ENCODE measurements at places on chromosomes 6 and 20.

- no peak for DNase-seq
Observed at GRCh38 chr6:44133003-44133931, 5.9 kb downstream of the TMEM63B start.

DNA sequence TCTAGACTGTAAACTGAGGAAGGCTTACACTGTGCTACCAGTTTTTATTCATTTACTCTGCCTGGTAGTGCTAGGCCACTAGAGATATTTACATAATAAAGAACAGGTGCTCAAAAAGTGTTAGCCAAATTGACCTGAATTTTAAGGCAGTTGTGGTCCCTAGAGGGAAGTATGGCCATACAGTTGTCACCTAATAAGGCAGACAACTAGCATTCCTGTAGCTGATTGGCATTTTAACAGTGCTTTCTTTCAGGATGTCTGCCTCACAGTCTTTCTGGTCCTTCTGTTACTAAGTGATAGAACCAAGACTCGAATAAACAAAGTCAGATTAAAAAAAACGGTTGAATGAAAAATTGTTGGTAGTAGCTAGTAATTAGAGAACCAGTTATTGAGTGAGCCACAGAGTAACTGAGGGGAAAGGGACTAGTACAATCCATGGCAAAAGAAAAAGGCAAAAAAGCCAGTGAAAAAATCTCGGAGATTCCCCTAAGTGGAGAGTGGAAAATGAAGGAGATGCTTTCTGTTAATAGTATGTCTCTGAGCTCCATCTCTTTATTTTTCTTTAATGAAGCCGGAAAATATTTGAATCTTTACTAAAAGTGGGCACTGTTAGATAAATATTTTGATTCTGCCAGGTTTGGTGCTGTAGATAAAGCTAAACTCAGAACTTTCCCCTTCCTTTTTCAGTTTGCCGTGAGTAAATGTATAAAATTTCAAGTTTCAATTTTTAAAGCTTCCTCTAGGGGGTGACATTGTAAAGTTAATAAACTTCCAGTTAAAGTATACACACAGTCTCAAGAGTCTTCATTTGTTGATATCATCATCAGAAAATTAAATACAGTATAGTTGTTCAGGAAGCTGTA, 9.1 kb downstream of the VTA1 start:
- no peak for DNase-seq

GRCh38 chr20:34712525-34713192, 8.5 kb downstream of the TP53INP2 start:
- DNase-seq: no peak

DNA sequence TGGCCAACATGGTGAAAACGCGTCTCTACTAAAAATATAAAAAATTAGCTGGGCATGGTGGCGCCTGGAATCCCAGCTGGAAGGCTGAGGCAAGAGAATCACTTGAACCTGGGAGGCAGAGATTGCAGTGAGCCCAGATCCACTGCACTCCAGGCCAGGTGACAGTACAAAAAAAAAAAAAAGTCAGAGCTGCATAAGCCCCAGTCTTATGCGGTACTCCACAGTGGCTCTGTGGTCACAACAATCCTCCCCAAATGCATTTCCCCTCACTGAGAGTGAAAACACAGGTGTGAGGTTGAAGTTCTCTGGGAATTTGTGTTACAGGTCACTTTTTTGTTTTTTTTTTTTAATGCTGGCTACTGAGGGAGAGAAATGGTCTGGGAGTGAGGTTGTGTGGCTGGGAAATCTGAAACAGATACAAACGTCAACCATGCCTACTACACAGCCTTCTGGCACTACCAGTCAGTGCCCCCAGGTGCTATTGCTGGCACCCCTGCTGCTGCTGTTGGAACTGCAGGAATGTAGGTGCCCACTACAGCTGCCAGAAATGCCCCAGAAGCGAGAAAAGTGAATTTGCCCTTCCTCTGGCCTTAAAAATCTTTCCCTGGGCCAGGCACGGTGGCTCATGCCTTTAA, 5.7 kb downstream of the MRPS26 start:
- no peak for DNase-seq

- DNase-seq: no peak
Observed at GRCh38 chr6:150392452-150393220, 23.8 kb downstream of the IYD start.

DNA sequence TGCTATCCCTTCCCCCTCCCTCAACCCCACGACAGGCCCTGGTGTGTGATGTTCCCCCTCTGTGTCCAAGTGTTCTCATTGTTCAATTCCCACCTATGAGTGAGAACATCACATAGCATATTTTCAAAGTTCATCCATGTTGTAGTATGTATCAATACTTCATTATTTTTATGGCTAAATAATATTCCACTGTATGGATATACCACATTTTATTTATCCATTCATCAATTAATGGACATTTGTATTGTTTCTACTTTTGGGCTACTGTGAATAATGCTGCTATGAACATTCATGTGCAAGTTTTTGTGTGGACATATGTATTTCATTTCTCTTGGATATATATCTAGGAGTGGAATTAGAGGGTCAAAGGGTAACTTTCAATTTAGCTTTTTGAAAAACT, 58.7 kb upstream of the ARMC2 start:
- no peak for DNase-seq

DNA sequence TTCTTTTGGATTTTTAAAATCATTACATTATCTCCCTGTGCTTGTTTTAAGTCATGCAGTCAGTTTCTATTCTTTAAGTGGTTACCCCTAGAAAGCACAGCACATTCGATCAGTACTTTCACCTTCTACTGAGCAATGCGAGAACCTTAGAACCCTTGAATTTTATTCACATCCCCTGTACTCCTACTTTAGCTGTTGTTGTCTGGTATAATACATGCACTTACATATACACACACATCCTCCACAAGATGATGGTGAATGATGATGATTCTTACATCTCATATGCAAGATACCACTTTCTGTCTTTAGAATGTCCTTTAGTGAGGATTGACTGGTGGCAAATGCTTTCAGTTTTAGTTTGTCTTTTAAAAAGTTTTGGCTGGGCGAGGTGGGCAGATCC, 5.7 kb downstream of the CDC40 start:
- no peak for DNase-seq

GRCh38 chr6:17886891-17887290, 100.5 kb downstream of the KIF13A start:
- no peak for DNase-seq

- DNase-seq: no peak
Observed at GRCh38 chr6:41430875-41431274, 95.5 kb downstream of the NCR2 start.

DNA sequence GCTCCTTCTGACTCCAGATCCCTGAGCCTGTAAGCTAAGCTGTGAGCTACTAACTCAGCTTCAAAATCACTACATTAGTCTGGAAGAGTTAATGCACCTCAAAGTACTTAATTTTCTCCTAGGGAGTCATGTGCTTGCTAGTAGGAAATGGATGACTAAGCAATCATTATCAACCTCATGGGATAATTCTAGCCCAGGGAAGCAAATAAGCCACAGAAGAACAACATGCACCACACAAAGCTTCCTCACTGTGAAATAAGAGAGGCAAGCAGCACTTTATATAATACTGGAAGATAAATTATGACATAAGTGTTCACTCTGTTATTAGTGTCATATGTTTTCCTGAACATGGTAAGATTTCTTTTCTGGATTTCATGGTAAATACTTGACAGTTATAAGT, 57.9 kb upstream of the RCAN2 start:
- DNase-seq: no peak

DNA sequence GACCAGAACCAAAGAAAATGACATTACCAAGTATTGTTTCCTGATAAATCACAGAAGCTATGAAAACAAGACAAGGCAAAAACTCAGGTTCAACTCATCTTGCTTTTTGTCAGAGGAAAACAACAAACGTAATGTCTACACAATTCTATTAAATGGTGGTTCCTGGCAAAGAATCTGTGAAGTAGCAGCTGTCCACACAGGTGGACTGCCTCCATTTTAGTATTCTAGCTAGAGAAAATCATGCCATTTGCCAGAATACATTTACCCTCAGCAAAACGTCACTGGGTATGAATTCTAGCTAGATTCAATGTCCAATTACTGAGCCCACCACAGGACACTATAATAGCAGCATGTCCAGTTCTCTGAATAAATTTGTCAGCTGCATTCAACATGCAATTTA, 125.4 kb downstream of the ADGRB3 start:
- DNase-seq: no peak

- no peak for DNase-seq
Observed at GRCh38 chr6:163417595-163417994, 3.1 kb downstream of the QKI start.

GRCh38 chr6:80938131-80938530, 814.4 kb downstream of the TENT5A start:
- DNase-seq: no peak

- DNase-seq: no peak
Observed at GRCh38 chr6:23213651-23214050, 644.3 kb downstream of the HDGFL1 start.

DNA sequence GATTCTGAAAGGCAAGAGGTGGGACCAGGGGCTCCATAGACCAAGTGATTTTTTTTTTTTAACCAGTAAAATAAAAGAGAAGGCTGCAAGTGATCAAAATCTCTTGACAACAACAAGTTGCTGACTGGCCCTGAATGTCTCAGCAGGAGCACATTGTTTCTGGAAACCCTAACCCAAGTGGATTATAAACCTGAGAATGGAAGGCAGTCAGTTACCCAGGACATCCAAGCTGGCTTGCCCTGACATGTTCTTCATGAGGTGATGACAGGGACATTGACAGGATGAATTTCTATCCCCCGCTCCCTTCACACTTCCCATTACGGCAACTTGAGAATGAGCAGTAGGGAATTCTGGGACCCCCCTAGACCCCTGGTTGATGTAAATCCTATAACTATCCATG, 49.6 kb upstream of the RIPOR2 start:
- no peak for DNase-seq

DNA sequence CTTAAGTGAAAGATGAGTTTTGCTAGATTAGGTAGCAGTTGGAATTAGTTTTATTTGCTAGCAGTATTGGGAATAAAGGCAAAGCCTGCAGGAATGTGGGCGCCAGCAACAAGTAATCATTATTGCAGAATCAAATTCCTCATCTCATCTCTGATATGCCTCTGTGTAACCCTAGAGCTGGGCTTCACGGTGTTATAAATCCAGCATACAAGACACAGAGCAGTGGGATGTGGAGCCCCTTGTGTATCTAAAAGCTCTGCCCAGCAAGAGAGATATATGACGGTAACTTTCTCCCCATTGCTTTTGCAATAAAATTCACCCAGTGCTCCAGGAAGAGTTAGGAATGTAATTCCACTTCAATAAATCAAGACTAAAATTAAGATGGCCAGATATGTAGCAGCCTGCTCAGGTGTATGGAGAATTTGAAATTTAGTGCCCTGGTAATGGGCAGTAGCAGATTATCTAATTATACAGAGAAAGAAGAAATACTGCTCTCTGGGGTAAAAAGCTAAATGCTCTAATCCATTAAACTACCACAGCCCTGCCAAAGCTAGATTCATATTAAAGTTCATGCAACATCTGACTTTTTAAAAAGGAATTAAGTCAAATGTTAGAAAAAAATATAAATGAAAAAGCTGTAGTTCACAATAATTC, 5.6 kb upstream of the BLOC1S5 start:
- no peak for DNase-seq

GRCh38 chr6:52574709-52575501, 2.0 kb downstream of the TRAM2 start:
- no peak for DNase-seq

DNA sequence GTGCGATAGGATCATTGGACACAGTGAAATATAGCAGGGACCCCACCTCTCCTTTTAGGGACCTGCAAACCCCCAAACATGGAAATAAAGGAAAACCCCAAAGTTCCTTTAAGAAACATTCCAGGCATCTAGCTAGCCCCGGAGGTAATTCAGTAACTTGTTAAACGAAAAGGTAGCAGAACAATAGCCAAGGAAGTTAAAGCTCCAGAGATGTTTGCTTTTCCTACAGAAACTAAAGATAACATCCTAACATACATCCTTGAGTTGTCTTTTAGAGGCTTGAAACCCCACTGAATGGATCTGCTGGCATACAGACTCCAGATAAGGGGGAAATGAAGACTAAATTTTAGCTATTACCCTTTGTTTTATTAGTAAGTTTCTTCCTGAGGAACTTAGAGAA, 51.0 kb downstream of the FAM184A start:
- no peak for DNase-seq

GRCh38 chr6:125798734-125799508, 8.2 kb downstream of the NCOA7 start:
- no peak for DNase-seq

DNA sequence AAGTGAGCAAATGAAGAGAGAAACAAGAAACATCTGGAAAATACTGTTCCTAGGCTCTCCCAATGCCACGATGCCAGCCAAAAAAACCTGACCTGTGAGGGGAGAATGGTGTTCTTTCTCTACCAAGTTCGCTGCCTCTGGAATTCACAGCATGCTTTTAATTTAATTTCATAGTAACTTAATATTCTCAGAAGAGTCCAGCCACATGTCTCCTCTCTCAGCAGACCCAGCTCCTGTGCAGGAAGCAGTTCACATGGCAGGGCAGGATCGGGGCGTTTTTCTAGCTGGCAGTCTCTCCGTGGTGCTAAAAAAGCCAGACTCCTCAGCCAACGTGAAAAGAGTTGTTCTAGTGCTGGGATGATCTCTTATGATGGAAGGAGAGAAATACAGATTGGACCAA, 57.5 kb downstream of the BFSP1 start:
- no peak for DNase-seq

DNA sequence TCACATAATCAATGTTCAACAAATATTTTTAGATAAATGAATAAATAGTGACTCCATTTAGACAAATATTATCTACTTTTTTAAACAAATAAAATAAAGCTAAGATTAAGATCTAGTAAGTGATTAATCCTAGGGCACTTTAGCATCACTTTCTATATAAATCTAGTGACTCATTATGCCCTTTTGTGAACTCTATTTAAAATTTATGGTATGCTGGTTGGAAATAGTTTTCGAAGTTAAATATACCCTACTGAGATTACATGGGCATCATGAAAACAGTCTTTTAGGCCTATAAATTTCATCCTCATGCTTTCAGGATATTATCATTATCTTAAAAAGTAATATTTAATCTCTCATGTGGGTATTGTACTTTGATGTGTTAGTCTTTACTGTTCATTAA, 140.4 kb upstream of the UFL1 start:
- no peak for DNase-seq

DNA sequence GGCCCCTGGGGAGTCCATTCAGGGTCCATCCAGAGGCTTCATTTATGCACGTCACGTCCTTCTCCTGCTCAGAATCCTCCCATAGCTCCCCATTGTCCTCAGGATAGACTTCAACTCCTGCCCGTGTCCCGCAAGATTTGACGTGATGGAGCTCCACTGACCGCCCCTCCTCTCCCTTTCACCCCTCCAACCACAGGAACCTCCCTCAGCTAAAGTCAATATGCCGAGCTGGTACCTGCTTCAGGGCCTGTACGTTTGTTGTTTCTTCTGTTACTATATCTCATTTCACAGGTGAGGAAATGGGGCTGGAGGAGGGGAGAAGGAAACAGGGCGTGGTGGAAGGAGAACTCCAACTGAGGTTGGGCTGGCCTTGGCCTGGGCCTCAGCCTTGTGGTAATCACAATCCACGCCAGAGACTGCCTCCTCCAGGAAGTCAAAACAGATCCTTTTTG, 38.6 kb downstream of the CEBPB start:
- DNase-seq: no peak

GRCh38 chr6:11803591-11803971, 25.0 kb upstream of the ADTRP start:
- no peak for DNase-seq

- no peak for DNase-seq
Observed at GRCh38 chr20:402496-402885, 5.6 kb upstream of the RBCK1 start.

- no peak for DNase-seq
Observed at GRCh38 chr6:150576651-150577226, 22.9 kb upstream of the PLEKHG1 start.

- no peak for DNase-seq
Observed at GRCh38 chr6:46648869-46649492, 3.6 kb downstream of the CYP39A1 start.

All from cortex of kidney (tissue), 1 donor.